EH (cell line): ENCODE measurements at places on chromosomes 1 and 21.
A peak's percentile ranks its signal among the peaks of the same experiment; 100 is the strongest.

GRCh38 chr1:243727503-243728203 is 122.4 kb downstream of the AKT3 start:
- DNase-seq, result no peak

DNA sequence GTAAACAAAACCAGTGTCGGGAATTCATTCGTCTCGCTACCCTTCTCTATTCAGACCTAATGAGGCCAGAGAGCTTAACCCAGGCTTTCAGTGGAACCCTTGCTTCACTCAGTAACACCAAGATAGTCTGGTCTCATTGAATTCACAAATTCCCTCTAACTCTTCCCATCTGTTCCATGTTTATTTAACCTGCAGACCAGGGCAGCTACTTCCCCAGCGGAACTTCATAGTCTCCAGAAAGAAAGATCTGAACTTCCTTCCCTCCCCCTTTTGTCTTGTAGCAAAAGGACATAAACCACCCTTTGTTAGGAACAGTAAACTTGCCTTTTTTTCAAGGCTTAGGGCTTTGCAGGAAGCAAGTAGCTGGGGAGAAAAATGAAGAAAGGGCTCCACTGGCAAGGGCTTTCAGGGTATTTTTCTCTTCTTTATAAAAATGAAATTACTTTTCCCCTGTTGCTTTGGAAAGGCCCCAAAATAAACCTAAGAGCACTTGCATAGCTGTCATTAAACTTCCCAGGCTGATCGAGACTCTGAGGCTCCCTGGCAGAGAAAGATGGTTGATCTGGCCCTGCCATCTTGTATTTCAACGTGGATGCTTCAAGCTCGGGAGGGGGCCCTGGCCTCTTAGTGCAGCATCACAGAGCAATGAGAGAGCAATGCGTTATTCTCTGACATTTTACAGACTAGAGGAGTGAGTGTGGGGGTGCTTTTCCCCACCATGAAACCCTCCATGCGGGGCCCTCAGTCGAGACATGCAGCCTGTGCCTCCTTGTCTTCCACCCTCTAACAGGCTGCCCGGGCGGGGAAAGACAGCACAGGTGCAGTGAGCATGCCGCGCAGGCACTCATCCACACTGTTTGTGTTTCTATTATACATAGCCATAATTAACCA is 30.0 kb downstream of the MIS18A start:
- DNase-seq, result peak; percentile 16

- DNase-seq, result no peak
Observed at GRCh38 chr1:8704866-8705506, 112.5 kb downstream of the RERE start.

- no peak for DNase-seq
Observed at GRCh38 chr1:191711961-191712360, 446.3 kb upstream of the RGS18 start.

DNA sequence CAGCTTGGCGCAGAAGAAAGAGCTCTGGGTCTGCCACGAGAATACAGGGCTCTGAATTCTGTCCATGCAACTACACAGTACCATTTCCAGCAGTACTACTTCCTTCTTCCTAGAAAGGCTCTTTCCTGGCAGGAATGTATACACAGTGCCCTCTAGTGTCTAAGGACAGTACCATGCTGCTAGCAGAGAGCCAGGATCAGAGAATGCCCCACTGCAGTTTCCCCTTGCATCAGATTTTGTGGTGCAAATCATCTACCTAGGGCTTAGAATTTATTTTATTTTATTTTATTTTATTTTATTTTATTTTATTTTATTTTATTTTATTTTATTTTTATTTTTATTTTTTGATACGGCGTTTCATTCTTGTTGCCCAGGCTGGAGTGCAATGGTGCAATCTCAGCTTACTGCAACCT is 50.8 kb downstream of the PAX7 start:
- peak; percentile 45 for DNase-seq

DNA sequence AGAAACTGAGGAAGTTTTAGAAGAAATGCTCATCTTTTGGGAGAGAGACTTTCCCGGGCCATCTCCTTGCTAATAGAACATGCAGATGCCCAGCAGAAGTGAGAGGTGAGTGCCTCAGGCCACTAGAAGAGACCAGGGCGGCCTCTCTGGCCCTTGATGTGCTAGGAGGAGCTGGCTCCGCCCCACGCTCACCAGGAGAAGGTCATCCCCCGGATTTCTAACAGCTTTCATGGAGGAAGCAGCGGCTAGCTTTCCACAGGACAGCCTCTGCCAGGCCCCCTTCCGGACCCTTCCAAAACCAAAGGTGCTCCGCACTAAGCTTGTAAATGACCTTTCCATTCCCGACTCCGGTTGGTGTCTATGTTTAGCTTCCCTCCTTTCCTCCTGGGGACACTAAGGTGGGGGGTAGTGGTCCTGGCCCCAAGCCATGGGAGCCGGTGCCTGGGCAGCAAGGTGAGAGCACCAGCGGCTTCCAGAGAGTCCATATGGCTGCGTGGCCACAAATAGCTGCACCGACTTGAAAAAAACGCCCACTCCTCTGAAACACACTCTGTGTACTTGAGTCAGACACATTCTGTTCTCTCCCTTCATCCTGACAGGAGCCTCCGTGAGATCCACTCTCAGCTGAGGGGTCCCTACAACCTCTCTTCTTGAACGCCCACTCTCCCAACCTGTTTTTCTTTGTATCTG is 249.9 kb downstream of the TNR start:
- no peak for DNase-seq

DNA sequence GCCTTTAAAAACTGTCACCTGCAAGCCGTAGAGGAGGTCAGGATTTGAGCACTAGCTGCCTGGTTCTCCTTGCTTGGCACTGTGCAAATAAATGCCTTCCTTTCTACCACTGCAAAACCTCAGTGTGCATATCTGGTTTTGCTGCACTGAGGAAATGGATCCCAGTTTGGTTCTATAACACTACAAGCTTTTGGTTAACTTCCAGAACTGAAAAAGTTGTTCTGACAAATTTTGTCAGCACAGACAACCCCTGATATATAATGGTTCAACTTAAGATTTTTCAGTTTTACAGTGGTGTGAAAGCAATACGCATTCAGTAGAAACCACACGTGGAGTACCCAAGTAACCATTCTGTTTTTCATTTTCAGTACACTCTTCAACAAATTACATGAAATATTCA is 29.8 kb upstream of the GALNT2 start:
- no peak for DNase-seq

DNA sequence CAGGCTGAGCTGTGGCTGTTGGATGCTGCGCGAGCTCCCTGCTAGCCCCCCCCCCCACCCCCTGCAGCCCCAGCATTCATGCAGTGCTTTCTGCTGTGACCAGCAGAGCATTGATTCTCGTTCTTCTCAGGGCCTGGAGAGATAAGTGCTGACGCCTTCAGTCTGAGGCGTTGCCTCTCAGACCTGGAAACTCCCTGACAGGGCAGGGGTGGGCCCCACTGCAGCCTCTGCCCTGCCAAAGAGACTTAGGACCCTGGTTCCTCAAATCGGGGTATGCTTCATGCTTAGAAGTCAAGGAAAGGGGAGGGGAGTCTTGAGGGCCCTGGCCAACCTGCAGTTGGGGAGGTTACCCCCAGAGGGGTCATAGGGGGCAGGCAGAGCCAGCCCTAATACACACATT is 38.5 kb downstream of the PTPRF start:
- no peak for DNase-seq

DNA sequence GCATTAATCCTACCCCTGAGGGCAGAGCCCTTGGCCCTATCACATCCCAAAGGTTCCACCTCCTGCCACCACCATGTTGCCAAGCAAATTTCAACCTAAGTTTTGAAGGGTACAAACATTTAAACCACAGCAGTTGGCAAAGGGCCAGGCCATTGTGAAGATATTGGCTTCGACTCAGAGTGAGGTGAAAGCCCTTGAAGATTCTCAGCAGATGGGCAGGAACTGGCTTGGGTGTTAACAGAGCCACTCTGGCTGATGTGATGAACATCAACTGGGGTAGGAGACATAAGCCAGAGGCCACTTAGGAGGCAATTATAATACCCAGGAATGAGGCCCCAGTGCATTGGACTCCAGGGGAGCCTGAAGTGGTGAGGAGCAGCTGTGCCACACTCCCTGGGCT is 207.7 kb upstream of the KAZN start:
- no peak for DNase-seq

- peak; percentile 16 for DNase-seq
Observed at GRCh38 chr1:244137725-244138124, 86.6 kb downstream of the ZBTB18 start.

GRCh38 chr1:155285631-155286044 is 8.4 kb downstream of the HCN3 start:
- DNase-seq, result no peak

- no peak for DNase-seq
Observed at GRCh38 chr1:221743416-221744208, 1.7 kb upstream of the DUSP10 start.

DNA sequence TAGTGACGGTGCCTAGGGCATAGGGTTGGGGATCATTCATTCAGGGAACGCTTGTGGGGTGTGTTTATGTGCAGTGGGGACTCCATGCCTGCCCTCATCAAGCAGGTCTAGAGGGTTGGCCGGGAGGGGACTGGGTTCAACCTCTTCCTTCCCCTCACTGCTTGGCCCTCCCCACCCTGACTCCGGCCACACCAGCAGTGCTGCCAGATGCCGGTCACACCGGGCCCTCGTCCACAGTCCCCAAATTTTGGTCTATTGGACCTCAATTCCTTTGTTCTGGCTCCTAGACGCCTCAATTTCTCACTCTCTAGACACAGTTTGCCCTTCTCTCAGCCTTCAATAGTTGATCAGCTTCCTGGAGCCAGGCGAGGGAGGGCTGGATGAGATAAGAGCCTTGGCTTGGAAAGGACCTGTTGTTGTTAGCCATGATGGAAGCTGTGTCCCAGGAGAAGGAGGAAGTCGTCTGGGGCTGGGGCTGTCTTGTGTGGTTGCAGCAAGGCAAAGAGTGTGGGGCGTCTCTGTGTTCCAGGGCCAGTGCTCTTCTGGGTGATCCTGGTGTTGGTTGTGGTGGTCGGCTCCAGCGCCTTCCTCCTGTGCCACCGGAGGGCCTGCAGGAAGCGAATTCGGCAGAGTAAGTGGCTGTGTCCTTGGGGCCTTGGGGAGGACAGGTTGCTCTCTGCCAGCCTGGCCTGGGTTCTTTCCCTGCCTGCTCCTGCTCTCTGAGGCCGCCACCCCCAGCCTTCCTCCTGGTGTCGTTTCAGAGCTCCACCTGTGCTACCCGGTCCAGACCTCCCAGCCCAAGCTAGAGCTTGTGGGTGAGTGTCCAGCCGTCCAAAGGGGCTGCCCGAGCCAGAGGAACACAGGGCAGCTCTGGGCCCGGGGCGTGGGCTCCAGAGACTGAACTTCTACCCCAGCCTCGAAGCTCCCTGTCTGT is 41.1 kb upstream of the TNFRSF1B start:
- no peak for DNase-seq

DNA sequence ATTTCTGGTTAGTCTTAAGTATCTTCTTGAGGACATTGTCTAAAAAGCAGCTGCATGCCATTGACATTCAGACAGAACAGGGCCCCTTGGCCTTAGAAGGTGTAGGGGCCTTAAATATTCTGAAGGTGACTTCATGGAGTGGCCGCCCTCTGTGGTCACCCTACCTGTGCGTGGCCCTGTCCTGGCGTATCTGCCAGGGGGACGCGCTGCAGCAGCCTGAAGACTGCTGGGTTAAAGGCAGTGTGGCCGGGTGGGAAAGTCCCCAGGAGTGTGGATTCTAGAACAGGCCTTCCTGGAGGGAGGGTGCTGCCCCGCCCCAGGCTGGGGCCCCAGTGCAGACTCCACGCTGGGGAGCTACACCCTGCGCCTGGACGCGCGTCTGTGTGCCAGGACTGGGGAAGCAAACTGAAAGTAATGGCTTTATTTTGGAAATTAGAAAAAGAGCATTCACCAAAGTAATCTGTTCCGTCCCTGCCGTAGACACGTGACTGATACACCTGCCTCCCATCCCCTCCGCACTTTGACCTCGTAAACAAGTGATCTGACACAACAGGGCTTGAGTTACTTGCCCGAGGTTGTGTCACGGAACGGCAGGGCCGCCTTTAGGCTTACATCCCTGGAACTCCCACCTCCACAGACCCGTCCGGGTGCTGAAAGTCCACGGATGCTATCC is 1.8 kb downstream of the AGPAT3 start:
- no peak for DNase-seq
